ENCODE measurements at places on chromosomes 13 and 19.
A peak's percentile ranks its signal among the peaks of the same experiment; 100 is the strongest.

GRCh38 chr13:50213526-50213925 lies 198.3 kb downstream of the KCNRG start:
- DNase-seq: no peak

- DNase-seq: no peak
Measured at GRCh38 chr19:1579222-1579621, 11.1 kb upstream of the MEX3D start.

GRCh38 chr13:102033857-102034331 lies 368.0 kb downstream of the FGF14 start:
- DNase-seq: no peak

GRCh38 chr19:33396701-33397535 lies 23.4 kb downstream of the CEBPG start:
- peak; percentile 79 for DNase-seq

- DNase-seq: no peak
Measured at GRCh38 chr19:3801412-3802096, 15.4 kb upstream of the MATK start.

- DNase-seq: no peak
Measured at GRCh38 chr13:32086791-32087441, 55.3 kb downstream of the FRY start.

DNA sequence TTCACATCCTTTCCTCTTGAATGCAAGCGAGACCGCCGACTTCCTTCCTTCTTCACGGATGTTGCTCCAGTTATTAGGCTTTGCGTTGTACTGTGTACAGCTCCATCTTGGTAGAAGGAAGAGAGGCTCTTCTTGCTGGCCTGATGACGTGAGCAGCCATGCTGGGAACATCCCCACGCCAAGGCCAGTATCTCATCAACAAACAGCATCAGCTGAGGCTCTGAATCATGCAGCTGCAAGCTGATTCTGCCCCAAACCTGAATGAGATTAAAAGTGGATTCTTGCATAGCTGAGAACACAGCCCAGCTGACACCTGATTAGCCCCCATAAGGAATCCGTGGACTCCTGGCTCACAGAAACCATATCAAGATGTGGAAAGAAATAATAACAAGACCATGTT lies 809.6 kb downstream of the EFNB2 start:
- DNase-seq: no peak

DNA sequence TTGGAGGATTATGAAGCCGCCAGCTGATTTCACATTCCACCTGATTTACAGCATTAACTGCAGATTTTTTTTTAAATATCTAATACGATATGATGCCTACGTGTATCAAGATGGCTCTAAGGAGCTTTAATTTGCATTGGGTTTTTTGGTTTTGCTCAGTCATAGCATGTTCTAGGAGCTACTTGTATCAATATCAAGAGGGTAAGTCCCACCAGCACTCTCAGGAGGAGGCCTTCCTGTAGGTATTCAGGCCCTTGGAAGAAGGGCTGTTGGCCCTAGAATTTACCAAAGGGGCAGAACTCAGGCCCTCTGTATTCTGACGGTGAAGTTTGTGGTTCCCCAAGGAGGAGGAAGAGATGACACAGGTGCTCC lies 97.2 kb upstream of the IPO5 start:
- no peak for DNase-seq

GRCh38 chr13:44474122-44474910 lies 100.7 kb downstream of the SERP2 start:
- DNase-seq: peak; percentile 40

- no peak for DNase-seq
Measured at GRCh38 chr19:58334691-58335249, 8.0 kb downstream of the ZSCAN22 start.

DNA sequence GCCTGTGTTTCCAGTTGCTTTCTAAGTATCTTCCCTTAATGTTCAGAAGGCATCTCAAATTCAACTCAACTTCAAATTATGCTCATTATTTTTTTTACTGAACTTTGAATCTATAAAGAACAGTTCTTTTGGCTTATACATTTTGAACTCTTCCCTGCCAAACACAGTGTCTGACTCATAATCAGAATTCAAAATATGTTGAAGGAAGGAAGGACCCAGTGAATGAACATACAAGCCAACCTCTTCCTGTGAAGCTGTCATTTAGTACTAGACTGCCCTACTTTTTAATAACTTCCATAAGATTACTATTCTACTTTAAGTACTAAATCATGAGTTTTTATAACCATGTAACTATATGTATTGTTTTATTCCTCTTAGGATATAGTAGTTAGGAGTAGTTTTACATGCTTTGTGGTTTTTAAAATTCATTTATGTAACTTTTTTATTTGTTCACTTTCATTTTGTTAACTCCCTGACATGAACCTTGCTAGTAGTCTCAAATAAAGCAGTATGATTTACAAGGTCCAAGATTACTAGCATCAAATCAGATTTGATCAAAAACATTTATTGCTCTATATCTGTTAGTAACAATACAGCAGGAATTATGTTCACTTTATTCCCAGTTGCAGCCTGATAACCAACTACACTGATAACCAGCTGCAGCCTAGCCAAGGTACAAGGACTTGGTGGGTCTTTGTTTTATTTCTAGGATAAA lies 6.4 kb downstream of the NUDT15 start:
- peak; percentile 80 for DNase-seq

GRCh38 chr13:92355213-92355612 lies 871.4 kb upstream of the GPC6 start:
- peak; percentile 14 for DNase-seq

GRCh38 chr13:91399189-91400062 lies 1.0 kb downstream of the GPC5 start:
- DNase-seq: no peak

DNA sequence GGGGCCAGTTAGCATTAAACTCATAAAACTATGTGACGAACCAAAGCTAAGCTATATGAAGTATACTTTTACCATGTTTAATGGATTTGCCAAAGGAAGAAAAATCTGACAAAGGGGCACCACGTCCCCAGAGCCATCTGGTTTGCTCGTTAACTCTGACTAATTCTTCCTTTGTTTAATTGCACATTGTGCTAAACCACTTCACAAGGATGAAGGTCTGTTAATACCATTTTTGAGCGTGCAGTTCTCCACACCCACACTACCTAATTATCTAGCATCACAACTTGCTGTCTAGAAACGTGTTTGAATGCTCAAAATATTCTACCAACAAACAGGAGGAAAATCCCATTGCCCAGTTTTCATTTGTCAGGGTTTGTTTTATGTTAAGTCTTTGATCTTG lies 74.8 kb downstream of the COL4A1 start:
- no peak for DNase-seq

GRCh38 chr13:111844682-111845081 lies 222.3 kb upstream of the SOX1 start:
- DNase-seq: no peak

GRCh38 chr19:33806434-33806881 lies 9.8 kb downstream of the KCTD15 start:
- DNase-seq: no peak

GRCh38 chr19:46000491-46001246 lies 5.4 kb downstream of the CCDC61 start:
- no peak for DNase-seq

DNA sequence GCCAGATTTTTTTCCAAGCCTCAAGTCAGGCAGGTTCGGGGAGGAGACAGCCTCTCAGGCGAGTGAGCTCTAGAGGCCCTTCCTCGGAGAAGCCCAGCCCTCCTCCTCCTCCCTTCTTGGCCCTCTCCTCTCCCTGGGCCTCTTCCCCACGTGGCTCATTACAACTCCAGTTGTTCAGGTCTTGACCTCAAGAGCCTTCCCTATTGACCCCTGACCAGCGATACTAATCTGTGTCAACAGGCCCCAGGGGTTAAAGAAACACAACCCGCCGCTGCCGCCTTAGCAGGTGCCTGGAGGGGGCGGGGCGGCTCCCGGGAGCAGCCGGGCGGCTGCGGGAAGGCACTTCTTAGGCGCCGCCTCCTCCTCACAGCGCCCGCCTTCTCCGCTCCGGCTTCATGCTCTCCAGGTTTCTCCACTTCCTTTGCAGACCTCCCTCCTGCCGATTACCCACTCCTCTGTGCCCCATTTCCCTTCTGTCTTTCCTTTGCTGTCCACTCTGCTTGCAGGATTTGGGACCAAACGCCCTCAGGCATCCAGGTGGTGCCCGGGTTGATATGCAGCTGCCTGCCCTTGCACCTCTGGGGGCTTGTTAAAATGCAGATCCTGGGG lies 51.0 kb downstream of the LYL1 start:
- DNase-seq: no peak

DNA sequence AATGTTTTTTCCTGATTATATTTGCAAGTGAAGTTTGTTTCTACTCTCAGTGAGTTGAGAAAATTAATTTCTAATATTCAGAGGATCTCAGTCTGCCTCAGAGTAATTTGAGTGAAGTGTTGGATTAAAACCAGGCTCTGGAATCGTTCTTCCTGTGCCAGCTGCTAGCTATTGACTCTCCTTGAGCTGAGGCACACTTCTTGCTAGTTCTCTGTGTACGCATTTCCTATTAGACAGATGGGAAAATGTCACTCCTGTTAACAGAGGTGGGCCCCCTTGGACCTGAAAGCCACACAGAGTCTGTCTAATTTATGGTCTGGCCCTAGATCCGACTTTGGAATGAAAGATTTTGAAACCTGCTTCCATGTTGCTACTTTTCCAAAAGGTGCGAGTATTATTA lies 107.6 kb upstream of the RNF113B start:
- DNase-seq: no peak

GRCh38 chr19:56842412-56842811 lies 1.9 kb upstream of the PEG3 start:
- no peak for DNase-seq

- no peak for DNase-seq
Measured at GRCh38 chr13:113666329-113666670, 719 bp upstream of the GRK1 start.

- no peak for DNase-seq
Measured at GRCh38 chr19:45676851-45677263, 8.8 kb downstream of the GIPR start.

DNA sequence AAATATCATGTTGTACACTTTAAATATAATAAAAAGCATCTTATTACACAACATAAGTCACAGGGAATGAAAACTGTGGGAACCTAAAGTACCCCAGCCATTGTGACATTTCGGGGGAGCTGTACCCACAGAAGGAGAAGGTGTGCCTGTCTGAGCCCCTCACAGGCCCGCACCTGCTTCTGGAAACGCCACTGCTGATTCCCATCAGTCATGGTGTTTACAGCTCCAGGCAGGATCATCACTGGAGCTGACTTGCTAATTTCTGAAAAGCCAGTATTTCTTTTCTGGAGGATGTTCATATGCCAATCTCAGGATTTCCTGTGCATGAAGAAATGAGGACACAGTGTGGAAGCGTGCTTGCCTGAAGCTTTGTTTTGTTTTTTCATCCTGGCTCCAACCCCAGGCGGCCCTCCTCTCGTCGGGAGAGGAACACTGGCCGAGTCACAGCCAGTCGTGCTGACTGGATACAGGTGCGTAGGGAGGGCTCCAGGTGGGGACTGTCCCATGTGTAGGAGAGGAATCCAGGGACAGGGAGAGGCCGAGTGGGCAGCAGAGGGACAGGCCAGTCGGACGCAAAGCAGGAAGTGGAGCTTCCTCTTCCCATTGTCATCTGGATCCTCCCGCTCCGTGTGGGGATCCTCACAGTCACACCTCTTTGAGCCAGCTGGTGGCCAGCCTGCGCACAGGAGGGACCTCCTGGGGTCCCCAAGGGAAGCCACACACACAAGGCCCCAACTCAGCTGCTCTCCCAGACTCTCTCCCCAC lies 4.2 kb upstream of the ATP12A start:
- DNase-seq: no peak

- no peak for DNase-seq
Measured at GRCh38 chr19:13929956-13930355, 8.3 kb downstream of the PODNL1 start.

GRCh38 chr13:71118779-71119364 lies 748.1 kb downstream of the DACH1 start:
- no peak for DNase-seq

DNA sequence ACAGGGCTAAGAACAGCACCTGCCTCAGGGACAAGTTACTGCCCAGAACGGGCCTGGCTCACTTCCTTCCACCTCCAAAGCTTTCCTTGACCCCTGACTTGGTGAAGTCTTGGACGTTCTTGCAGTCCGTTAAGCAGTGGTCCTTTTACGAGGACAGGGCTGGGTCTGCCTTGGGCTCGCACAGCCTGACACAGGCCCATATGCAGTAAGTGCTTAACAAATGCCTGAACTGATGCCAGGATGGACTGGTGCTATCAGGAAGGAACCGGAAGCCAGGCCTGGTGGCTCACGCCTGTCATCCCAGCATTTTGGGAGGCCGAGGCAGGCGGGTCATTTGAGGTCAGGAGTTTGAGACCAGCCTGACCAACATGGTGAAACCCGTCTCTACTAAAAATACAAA lies 1.8 kb upstream of the PLK5 start:
- DNase-seq: no peak

DNA sequence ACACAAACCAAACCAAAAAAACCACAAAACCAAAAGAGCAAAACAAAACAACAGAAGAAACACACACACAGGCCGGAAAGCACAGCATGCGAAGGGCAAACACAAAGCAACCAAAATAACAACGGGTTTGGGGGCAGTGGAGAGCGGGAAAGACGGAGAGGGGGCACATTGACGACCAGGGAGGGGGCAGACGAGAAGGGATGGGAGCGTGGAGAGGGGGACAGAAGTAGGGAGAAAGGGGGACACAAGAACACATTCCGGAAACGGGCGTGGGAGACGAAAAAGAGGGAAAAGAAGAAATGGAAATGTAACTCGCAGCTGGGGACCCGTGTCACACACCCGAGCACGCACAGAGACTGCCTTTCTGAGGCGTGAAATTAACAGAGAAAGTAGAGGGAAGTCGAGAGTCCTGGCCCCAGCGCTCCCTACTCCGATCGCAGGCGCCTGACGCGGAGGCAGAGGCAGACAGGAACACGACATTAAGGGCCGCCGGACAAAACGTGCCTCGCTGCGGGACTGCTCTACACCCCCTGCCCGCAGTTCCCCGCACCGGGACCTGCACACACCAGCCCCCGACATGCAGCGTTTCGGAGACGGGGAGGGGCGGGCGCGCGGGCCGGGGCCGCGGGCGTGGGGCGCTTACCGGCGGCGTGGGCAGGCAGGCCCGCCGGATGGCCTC lies 652 bp downstream of the POU4F1 start:
- DNase-seq: no peak

- peak; percentile 47 for DNase-seq
Measured at GRCh38 chr19:15288146-15288963, 44.0 kb downstream of the BRD4 start.

DNA sequence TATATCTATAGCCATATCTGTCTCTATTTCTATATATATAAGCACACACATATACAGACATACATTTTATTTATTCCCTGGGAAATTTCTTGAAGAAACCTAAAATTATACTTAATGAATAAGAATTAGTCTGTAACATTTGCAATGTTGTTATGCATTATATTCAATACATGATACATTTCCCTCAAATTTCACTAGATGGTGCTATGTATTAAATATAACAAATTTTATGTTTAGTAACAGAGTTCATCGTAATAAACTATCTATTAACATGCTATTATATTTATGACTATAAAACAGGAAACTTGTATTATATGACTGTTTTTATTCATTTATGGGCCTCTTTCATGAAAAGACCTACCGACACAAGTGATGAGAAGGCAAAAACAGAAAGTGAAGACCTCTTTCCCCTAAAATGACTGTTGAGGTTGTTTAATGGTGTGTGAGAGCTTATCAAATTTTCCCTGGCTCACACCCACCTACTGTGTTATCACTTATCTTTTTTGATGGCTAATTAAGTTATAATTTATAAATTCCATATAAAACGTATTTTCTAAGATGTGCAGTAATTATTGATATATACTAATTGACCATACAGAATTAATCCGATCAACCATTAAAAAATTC lies 881.9 kb downstream of the SLITRK6 start:
- DNase-seq: peak; percentile 32

All from fibroblast of skin of back (primary cell).